ENCODE measurements at places on chromosomes 2 and 18. TPM values are rescaled to one million over a fixed set of nuclear protein-coding genes. Genes with fewer than 3 reads are reported as not detected.

C2orf74 gene
- total RNA-seq: 22.5 TPM

AMER3 gene
- not detected for total RNA-seq

POTEJ gene
- total RNA-seq: not detected

KCNK3 gene
- not detected for total RNA-seq

DPP10 gene
- not detected for total RNA-seq

REG1B gene
- not detected for total RNA-seq

ASPRV1 gene
- total RNA-seq: 0.34 TPM

ATF2 gene
- total RNA-seq: 14.5 TPM

RGPD5 gene
- total RNA-seq: 5.4 TPM

RAMP1 gene
- total RNA-seq: 23.4 TPM

CRYGC gene
- total RNA-seq: not detected

FBXO36 gene
- total RNA-seq: 4.2 TPM

IL1RL2 gene
- 0.74 TPM for total RNA-seq

SCLY gene
- 19.5 TPM for total RNA-seq

FHOD3 gene
- total RNA-seq: 2.9 TPM

MRPS5 gene
- total RNA-seq: 43.0 TPM

GPR17 gene
- total RNA-seq: not detected

RAB17 gene
- total RNA-seq: under 0.01 TPM

MAP2 gene
- 4.9 TPM for total RNA-seq

All from bronchus fibroblast of lung (primary cell).